ENCODE measurements at places on chromosomes 3 and 15. TPM values are rescaled to one million over a fixed set of nuclear protein-coding genes. Genes with fewer than 3 reads are reported as not detected.

LIPH gene
- 0.36 TPM for total RNA-seq

SUSD5 gene
- total RNA-seq = 2.9 TPM

WNT5A gene
- total RNA-seq = 42.4 TPM

CHAC1 gene
- total RNA-seq = 4.7 TPM

SLC41A3 gene
- total RNA-seq = 65.7 TPM

ZXDC gene
- total RNA-seq = 9.2 TPM

ZNF197 gene
- total RNA-seq = 22.2 TPM

GOLGA8T gene
- not detected for total RNA-seq

Data from fibroblast of the aortic adventitia (primary cell).